ENCODE measurements at places on chromosomes 6 and 20.

DNA sequence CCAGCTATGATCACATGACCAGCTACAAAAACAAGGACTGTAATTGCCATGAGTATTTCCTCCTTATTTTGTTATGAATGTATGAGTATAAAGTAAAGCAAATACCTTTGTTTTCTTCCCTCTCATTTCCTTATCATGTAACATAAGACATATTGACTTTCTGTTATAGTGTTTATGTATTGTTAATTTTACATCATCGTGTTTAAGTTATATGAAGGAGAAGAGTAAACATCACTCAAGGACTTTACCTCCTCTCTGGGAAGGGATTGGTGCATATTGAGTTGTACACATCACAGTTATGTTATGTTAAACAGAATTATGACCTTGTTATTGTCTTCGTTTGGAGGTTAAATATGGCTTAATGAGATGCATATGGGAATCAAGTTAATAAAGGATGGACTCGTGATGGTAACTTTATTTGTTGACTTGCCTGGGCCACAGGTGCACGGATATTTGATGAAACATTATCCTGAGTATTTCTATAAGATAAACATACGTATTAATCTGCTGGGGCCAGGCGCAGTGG lies 57.3 kb upstream of the CNKSR3 start:
- no peak for DNase-seq

- no peak for DNase-seq
These were observed 43.6 kb downstream of the UST start for GRCh38 chr6:148790404-148790803.

DNA sequence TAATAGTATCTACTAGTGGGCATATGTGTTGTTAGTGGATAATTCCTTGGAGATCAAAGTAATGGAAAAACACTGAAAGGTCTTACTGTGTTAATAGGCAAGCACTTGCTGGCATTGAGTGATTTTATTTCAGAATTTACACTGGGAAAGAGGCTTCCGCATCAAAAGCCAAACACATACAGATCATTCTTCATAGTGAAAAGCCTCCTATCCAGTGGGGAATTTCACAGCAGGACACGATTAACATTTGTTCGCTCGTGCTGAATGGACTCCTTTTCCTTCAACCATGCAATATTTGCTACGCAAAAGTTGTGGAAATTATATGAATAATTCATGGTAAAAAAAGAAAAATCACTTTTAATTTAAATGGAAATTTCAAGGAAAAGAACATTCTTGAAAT lies 26.4 kb downstream of the GABRR1 start:
- no peak for DNase-seq

GRCh38 chr6:19052219-19052618 lies 665.1 kb downstream of the RNF144B start:
- peak; percentile 26 for DNase-seq

- no peak for DNase-seq
These were observed 27.1 kb downstream of the F13A1 start for GRCh38 chr6:6293317-6293716.

DNA sequence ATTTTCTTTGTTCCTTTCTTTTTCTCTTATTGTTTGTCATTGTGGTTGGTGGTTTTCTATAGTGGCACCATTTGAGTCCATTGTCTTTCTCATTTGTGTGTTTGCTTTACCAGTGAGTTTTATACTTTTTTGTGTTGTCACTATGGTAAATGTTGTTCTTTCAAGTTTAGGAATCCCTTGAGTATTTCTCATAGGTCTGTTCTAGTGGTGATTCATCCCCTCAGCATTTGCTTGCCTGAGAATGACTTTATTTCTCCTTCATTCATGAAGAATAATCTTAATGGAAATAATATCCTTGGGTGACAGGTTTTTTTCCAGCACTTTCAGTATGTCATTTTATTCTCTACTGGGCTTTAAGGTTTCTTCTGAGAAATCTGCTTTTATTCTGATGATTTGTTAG lies 209.2 kb upstream of the ASCC3 start:
- no peak for DNase-seq

GRCh38 chr6:112215488-112216284 lies 38.7 kb downstream of the LAMA4 start:
- DNase-seq = no peak

- DNase-seq = peak; percentile 22
These were observed 327.9 kb upstream of the MARCKS start for GRCh38 chr6:113529196-113529595.

DNA sequence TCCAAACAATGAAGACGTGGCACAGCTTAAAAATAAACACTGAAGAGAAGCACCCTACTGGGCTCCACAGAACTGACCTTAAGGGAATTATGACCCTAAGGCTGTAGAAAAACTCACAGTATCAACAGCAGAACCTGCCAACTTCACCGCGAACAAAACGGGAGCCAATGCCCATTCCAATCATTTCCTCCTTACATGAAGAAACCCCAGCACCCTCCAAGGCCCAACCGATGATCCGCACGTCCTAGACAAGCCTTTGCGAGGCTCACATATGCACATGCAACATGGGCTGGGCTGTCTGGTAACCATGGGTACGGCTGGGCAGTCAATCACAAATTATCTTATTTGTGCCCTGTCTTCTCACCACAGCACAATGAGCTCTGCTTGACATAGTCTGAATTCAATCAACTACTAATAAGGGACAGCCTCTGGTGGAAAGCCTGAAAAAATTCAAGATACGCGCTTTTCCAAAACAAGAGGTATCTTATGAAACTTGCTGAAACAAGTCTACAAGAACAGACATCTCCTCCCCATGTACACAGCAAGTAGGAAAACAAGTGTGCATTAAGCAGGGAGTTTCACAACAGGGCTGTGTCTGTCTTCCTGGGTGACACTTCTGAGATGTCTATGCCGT lies 1.7 kb downstream of the DIDO1 start:
- peak; percentile 70 for DNase-seq

DNA sequence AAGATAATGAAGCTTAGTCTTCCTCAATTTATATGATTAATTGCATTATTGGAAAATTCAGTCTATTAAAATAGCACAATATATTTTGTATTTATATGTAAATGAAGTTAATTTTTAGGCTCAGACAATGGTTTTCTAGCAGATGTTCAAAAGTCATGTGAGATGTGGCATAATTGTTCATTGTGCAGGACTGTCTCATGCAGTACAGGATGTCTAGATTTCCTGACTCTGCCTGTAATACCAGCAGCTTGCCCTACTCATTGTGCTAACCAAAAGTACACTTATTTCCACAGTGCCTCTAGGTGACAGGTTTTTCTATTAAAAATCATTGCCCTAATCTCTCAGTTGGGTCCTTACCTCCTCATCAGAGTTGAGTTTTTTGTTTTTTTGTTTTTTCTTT lies 12.4 kb downstream of the RALGAPB start:
- no peak for DNase-seq

DNA sequence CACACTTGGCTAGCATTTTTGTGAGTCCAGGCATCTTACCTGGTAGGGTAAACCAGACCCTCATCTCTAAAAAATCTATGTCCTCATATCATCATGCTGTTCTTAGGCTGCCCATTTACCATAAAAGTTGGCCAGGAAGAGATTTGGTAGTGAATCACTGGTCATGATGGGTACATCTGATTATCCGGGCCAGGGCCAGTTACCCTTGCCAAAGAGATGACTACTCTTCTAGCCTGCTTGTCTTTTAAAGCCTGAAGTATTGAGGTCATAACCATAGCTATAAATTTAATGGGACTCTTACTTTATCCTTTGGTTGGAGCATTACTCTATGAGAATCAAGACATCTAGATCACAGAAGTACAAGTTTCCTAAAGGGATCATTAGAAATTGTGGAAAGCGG lies 276.8 kb downstream of the TENT5A start:
- DNase-seq = no peak

- no peak for DNase-seq
These were observed 166.4 kb upstream of the IRAK1BP1 start for GRCh38 chr6:78700991-78701390.

DNA sequence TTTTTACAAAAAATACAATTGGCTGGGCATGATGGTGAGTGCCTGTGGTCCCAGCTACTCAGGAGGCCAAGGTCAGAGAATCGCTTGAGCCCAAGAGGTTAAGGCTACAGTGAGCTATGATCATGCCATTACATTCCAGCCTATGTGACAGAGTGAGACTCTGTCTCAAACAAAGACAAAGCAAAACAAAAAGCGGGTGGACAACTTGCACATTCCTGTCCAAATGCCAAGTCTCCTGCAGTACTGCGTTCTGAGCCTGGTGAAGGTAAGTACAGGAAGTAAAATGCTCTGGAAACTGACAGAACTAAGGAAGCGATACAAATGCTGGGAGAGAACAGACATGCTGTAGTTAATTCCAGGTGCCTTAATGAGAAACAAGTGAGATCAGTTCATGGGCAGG lies 20.4 kb upstream of the TMEM242 start:
- no peak for DNase-seq

DNA sequence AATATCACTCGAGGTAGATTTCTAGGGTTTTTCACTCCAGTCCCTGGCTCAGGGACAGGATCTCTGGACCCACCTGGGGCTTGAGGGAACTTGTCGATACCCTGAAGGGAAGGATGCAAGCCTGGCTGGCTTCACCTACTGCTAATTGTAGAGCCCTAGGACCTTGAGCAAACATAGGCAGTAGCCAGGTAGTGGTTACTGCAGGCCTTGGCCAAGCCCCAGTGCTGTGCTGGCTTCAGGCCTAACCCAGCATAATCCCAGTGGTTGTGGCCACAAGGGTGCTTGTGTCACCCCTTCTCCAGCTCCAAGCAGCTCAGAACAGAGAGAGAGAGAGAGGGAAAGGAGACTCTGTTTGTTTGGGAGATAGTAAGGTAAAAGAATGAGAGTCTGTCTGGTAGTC lies 5.8 kb upstream of the MCM9 start:
- no peak for DNase-seq

DNA sequence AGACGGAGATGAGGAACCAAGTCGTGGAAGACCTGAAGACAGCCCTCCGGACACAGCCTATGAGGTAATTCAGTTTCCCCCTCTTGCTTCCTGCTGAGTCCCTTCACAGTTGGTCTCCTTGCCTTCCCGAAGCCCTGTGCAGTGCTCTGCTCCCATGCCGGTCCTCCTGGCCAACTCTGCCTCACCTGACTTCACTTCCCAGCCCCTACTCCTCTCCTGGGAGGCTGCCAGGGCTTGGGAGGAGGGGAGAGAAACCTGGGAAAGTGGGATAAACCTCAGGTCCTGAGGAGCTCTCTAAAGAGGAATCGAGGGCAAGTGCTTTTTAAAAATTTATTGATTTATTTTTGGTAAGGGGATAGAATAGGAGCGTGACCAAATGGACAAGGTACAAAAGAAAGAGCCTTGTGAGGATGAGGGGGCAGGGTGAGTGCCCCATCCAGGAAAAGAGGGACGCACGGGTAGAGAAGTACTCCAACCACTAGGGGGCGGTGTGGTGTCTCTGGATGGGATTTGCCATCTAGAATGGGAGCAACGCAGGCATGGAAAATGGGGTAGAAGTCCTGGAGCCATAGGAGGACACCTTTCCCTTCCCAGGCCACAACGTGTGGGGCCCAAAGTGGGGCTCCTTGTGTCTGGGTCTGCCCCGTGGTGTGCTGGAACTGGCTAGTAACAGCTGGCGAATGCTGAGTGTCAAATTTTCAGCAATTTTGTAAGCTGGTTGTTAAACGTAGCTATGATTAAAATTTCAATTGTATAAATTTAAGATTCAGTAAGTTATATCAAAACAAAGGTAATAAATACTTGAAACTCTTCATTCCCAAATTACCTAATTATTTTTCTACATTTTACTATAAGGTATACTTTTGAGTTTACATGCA lies 69.0 kb downstream of the MOCS1 start:
- peak; percentile 80 for DNase-seq

DNA sequence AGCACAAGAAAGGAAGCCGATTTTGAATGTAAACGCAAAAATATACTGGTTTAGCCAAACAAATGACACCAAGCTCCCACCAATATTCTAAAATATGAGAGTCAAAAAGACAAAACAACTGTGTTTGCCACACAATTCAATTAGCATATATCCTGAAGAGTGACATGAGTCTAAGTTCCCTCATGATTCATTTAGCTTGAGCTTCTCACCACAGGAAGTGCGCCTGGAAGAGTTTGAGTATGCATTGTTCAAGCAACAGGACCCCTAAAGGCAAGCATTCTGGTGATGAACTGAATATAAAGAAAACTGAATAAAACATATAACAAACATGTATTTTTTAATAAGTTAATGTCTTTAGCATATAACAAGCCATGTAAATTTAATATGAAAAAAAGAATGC lies 115.2 kb upstream of the RUNX2 start:
- no peak for DNase-seq

DNA sequence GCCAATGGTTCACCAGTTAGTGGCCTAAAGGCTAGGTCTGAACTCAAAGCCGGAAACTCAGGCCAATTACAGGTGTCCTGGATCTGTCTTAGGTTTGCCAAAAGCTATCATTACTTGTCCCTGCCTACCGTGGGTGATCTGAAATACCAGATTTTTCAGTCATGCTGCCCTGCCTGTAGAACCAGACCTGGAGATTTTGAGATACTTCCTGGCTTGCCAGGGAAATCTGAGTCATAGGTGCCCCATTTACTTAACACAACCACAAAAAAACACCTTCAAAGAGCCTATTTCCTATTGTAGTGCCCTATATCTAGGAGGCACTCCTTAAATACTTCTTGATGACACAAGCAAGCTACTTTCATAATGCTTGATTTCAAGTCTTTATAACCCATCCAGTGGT lies 13.9 kb upstream of the RANBP9 start:
- DNase-seq = no peak

- DNase-seq = peak; percentile 56
These were observed 381.6 kb downstream of the GJA1 start for GRCh38 chr6:121816906-121817540.

- peak; percentile 28 for DNase-seq
These were observed 27.4 kb upstream of the MAPRE1 start for GRCh38 chr20:32792316-32792715.

DNA sequence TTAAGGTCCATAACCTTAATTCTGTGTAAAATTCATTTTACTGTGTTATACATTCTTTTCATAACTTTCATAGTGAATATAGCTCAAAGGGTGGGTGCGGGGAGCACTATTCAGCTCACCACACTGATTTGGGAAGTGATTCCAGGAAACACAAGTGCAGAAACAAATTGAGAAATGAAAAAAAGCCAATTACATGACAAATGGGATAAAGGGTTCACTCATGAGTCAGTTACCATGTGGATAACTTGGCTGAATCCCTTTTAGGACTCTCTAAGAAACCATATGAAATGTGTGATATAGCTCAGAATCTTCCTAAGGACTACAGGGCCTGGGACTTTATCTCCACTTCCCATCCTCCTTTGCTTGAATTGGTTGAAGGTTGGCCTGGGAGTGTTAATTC lies 3.1 kb upstream of the BTN2A1 start:
- no peak for DNase-seq

DNA sequence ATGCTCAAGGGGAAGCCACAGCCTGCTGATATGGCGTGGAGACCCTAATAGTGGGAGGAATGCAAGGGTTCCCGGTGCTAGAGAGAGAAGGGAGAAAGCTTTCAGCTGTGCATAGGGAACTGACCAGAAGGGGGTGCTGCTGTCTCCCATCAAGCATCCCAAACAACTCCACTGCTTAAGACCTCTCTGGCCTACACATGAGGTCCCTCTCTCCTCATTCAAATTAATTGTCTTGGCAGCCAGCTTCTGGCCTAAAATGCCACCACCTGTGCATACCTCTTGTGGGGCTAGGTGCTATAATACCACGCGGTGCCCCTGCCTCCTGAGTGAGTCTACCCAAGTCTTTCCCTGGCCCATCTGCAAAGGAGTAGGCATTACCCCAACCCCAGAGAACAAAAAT lies 14.5 kb downstream of the ADISSP start:
- peak; percentile 75 for DNase-seq

- no peak for DNase-seq
These were observed 233.0 kb downstream of the ANKRD60 start for GRCh38 chr20:57995381-57995977.

GRCh38 chr20:17898548-17898994 lies 70.0 kb downstream of the SNX5 start:
- DNase-seq = peak; percentile 91
